ENCODE measurements at places on chromosomes 5 and 9.
A peak's percentile ranks its signal among the peaks of the same experiment; 100 is the strongest.

DNA sequence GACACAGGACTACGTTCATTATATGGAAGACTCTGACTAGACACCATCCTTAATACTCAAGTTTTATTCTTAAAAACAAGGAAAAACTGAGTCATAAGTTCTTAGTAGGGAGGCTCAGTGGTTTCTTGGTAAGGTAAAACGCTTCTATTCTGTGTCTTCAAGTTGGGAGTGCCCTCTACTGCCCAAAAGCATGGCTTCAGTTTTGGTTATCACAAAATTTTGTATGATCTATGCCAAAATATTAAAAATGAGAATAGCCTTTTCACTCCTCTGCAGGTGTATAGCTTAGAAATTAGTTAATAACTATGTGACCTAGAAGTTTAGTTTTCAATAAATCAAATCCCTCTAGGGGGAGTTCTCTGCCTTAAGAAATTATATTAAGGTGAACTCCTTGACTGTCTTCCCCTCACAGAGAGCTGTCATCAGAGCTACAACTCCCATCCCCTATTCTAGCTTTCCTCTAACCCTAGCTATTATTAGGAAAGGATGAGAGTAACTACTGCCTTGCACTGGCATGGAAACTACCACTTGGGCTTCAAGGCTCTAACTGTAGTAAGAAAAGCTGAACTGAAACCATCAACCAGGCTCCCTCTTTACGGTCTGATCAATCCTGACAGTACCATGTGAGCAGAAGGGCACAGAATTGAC, 189.7 kb downstream of the GNAQ start:
- DNase-seq = no peak

DNA sequence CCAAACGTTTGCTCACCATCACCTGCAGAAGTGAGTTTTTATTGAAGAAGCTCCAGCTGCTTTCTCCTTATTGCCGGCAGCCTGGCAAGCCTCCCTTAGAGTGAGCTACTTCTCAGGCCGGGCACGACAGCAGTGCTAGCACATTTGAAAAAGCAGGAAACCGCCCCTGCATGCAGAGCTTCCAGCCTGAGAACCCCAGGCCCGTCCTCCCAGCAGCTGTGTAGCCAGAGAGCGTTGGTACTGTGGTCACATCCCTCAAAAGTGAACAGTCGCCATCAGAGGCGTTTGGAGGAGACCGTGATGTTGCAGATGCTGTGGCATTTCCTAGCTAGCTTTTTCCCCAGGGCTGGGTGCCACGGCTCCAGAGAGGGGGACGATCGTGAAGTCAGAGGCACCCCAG, 23.5 kb downstream of the SLC25A25 start:
- DNase-seq = no peak

DNA sequence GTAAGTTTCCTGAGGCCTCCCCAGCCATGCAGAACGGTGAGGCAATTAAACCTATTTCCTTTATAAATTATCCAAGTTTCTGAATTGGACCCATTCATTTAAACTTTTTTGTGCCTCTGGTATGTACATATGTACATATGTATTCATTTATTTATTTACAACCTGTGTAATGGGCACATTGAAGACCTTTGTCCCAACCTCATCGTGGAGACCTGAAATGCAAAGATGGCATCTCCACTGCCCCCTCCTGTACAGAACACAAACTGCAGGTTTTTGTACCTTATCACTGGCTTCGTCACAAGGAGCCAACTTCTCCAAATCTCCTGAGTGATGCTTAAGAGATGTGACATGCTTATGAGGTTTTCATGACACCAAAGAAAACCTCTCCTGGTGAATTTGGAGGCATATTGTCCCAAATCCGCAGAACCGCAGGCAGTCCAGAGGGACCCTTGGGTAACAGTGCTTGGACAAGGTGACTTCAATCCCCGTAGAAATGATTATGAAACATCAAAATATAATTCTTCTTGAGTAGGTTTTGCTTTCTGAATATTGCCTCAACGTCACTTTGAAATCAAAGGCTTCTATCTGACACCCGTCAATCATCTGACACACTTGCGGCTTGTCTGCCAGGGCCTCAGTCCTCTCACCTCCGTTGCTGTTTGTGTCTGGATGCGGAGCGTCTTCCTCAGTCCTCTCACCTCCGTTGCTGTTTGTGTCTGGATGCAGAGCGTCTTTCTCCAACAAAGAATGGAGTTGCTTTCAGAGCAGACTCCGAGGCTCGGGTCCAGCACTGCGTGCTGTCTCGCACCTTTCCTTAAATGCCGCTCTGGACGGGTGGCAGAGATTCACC, 135.0 kb upstream of the IRX4 start:
- peak; percentile 7 for DNase-seq

- DNase-seq = no peak
Measured at GRCh38 chr5:109668668-109669422, 20.9 kb upstream of the MAN2A1 start.

DNA sequence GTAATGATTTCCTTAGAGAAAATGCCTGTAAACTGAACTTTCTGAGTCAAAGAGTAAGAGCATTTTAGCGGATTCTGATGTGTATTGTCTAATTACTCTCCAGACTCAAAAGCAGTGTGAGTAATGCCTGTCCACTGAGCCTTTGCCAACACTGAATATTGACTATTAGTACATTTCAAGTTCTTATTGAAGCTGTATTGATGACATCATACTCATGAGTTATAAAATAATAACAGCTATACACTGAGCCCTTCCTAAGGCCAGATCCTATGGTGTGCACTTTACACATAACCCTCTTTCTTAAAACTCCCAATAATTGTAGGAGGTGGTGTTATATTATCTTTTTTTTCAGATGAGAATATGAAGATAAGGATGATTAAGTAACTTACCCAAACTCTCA, 152.8 kb upstream of the TRPC7 start:
- DNase-seq = no peak

DNA sequence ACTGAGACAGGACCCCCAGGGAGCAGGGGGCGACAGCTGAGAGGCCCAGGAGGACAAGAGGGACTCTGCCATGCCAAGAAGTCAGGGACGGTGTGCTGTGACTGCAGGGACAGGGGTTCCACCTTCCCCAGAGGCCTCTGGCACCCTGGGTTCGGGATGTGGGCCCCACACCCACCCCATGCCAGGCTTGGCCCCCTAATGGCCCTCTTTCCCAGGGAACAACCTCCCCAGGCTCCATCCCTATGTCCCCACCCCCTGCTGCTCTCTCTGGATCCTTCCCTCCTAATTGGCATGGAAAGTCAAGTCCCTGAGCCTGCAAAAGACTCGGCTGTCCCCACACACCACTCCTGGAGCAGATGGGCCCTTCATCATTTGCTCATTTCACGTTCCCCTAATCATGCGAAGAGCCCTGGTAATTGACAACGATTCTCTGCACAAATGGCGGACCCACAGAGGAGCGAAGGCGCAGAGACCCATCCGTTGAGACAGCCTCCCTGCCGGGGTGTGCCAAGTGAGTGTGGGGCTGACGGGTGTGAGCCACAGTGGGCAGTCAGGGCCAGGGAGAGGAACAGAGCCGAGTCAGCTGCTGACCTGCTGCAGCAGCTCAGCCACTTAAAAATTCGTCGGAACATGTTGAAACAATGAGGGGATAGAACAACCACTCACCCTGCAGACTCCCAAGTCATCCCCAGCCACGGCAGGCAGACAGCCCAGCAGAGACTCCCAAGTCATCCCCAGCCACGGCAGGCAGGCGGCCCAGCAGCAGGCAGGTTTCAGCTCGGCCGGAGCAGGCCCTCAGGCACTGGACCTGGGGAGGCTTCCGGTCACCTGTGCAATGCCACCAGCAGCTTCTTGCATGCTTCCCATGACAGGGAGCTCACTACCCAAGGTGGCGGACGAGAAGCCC, 109.0 kb downstream of the VAV2 start:
- no peak for DNase-seq

- no peak for DNase-seq
Measured at GRCh38 chr5:173217626-173218397, 17.2 kb downstream of the NKX2-5 start.

DNA sequence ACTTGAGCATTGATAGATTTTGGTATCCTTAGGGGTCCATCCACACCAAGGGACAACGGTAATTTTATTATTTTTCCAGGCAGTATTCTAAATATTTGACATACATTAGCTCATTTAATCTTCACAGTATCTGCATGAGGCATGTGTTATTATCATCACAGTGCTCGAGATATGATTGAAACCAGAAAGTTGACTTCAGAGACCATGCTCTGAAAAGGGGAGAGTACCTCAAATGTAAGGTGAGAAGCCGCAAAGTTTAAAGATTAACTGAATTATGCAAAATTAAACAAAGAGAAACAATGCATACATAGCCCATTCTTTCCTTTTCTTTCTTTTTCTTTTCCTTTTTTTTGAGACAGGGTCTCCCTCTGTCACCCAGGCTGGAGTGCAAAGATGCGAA, 104.1 kb downstream of the SLC25A46 start:
- DNase-seq = no peak

DNA sequence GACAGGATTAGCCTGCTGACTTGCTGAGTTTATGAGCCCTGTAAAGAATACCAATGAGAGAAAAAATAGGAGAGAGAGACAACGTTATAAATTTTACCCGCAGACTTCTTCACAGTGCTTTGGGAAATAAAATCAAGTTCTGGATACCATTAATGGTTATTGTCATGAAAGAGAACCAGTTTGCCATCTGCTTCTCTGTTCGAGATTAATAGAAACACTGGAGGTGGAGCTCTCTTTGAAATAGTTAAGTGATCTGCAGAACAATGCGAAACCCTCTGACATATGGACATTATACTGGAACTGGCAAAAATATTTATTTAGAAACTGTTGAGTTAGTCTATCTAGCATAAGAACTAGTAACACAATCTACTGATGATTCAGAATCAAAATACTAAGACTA, 500.7 kb downstream of the CDH12 start:
- no peak for DNase-seq

DNA sequence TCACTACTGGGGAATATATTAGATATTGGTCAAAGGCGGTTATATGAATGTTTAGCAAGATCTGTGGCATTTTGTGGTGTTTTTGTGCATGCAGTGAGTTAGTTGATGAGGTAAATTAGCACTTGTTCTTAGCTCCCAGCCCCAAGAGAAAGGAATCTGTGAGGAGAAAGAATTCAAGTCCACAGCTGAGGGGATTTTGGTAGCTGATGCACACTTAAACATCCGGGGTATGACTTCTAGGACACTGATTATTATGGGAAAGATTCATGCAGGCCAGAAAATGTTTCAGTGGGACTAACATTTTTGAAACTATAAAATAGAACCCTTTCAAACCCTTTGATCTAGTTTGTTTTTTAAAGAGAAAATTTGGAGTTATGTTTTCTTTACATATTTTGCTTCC, 118.2 kb upstream of the RPS23 start:
- DNase-seq = no peak
